Stimulated activated CD8-positive, alpha-beta memory T cell treated with anti-CD3 and anti-CD28 coated beads, Interleukin-15, amount 100 ng/mL, for 4 hours (primary cell): ENCODE measurements at places on chromosomes 13 and 19.

DNA sequence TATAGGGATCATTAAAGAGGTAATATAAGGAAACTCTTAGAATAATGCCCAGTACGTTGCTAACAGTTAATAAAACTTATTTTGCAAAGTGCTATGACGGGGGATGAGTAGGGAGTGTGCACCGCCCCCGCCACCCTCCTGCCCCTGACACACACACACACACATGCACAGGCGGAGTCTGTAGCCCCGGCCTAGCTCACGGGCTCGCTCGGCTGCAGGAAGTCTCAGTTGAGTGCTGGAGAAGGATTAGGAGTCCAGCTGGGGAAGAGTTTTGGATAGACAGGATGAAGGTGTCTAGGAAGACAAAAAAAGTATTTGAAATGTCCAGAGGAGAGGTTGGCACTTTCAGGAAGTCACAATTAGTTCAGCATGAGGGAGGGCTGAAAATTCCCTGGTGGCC, 21.5 kb downstream of the GSX1 start:
- no peak for DNase-seq

GRCh38 chr19:42068756-42069571, 1.0 kb downstream of the GRIK5 start:
- no peak for DNase-seq

DNA sequence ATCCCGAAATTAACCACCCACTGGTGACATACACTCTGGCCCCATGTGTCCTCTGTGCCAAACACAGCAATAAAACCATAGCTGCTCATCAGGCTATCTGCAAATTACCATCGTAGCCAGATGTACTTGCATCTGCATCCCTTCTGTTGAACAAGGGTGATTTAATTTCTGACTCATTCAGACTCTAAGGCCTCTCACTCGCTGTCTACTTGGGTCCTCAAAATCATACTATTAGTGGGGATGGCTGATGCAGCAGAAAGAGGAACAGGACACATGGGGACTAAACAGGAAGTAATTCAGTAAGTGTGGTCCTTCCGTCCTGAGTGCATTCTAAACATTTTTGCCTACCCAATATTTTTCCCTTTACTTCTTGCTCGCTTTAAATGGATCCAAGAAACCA, 2275.0 kb upstream of the PCDH20 start:
- no peak for DNase-seq

GRCh38 chr13:49627831-49628652, at the start of gene ARL11:
ARL11 (plus strand) TSS chr13:49628507; CDS start chr13:49630448, 1,941 bp downstream.
- DNase-seq = peak; percentile 19

DNA sequence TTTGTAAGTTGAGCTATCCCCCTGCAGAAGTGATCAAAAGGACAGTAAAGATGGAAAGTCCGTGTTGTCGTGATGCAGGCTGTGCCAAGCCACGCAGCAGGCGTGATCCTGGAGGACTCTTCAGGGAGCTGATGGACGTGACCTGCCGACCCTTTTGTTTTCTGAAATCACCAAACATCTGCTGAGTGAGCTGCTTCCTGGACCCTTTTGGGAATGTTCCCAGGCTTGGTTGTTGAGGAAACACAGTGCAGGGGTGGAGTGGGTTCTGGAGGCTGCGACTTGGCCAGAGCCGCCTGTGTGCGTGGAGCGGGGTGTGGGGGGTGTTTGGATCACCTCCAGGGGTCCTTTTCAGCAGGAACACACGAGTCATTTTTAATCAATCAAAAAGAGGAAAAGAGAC, 15.4 kb upstream of the CPAMD8 start:
- DNase-seq = no peak

- no peak for DNase-seq
These were observed 48.4 kb downstream of the CAB39L start for GRCh38 chr13:49395451-49395865.

DNA sequence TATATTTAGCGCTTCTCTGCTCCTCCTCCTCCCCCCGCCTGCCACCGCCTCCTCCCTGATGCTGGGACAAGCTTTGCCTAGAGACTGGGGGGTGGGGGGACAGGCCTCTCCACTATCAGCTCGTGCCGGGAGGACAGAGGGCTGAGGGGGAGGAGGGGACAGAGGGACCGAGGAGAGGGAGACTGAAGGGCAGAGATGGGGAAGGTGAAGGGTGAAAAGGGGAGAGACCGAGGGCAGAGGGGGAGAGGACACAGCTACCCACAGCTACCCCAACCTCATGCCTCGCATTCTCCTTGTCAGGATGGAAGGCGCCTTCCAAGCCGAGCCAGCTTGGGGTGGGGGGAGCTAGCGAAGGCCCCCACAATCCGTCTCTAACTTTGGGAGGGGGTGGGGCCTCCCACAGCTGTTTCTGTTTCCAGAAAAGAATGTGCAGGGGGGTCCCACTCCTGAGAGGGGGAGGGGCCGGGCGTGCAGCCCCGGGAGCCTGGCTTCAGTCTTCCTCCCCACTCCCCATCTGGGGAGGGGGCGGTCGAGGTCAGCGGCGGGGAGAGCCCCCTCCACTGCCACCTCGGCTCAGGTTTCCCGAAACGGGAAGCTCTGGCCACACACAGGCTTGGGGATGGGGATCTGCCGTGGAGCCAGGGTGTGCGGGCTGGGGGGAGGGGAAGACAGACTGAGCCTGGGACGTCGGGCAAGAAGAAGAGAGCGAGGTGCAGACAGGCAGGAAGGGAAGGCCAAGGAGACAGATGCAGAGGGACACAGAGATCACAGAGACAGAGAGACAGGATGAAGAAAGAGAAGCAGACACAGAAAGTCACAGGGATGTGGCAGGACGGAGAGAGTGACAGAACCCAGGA, 1.6 kb downstream of the DACT3 start:
- DNase-seq = no peak

DNA sequence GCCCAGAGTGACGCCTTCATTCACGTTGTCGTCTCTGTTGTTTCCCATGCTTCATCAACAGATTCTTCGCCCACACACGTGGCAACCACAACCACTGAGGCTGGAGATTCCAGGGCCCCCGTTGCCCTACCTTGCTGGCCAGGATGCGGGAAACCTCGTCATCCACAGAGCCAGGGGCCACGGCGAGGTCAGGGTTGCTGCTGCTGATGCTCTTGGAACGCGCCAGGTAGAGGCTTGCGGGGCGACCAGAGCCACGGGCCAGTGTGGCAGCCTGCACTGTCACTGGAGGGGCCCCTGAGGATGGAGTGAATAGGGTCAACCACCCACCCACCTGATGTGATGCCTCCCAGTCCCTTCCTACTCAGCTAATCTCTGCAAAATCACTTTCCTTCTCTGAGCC, 6.3 kb upstream of the ANGPTL8 start:
- no peak for DNase-seq

DNA sequence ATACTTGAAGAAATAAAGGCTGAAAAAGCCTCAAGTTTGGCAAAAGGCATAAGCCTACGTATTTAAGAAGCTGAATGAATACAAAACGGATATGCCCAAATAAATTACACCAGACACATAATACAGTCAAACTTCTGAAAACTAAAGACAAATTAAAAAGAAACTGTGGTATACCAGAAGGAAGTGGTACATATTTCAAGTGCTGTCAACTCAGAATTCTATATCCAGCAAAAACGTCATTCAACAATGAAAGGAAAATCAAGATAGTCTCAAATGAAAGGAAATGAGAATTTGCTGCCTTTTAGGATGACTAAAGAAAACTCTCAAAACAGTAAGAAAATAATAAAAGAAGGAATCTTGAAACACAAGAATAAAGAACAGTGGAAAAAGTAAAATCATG, 69.5 kb downstream of the POLR1D start:
- DNase-seq = no peak

GRCh38 chr19:38744874-38745273, 600 bp upstream of the CAPN12 start:
- DNase-seq = no peak

DNA sequence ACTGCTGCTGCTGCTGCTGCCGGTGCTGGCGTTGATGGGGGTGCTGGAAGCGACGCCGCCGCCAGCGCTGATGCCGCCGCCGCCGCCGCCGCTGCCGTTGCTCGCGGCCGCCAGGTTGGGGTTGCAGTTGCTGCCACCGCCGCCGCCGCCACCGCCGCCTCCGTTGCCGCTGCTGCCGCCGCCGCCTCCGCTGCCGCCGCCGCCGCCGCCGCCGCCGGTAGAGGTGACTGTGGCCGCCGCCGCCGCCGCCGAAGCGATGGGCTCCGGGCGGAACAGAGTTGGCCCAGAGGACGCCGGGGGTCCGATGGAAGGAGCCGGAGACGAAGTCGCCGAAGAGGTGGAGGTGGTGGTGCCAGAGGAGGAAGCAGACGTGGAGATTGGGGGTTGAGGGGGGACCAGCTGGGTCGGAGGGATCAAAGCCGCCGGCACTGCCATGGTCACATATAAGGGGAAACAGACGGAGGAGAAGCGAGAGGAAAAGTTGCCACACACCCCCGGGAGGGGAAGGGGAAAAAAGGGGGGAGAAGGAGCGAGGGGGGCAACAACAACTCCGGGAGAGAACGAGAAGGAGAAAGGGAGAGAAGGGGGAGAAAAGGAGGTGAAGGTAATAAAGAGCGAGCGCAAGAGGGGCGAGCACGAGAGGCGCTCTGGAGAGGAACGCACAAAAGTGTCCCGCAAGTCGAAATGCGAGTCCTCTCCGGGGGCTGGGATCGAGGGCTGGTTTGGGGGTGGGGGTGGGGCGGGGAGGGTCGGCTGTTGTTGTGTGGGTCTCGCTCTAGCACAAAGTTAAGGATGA, 471 bp downstream of the DACH1 start:
- DNase-seq = no peak

GRCh38 chr13:114099191-114099590, 33.2 kb downstream of the RASA3 start:
- no peak for DNase-seq

DNA sequence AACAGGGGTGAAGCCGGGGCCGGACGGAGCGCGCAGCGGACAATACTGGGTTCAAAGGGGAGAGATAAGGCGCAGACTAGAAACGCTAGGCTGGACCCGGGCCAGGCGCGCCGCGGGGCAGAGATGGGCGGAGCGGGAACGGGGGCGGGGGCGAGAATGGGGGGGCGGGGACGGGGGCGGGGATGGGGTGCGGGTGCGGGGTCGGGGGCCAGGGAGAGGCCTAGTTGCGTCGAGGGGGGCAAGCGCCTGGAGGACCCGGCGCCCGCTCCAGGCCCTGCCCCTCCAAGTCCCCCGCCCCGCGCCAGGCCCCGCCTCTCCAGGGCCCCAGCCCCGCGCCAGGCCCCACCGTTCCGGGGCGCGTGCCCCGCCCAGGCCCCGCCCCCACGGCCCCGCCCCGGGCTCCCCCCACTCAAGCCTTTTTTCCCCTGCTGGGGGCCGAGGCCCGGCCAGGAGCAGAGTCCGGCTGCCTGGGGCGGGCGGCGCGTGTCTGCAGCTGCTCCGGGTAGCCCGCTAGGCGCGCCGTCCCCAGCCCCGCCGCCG, at the start of gene CERS4:
CERS4 (plus strand) TSS at position 449 of the 540 bp plus-strand sequence. CDS start 41,707 bp downstream, outside the sequence.
- DNase-seq = peak; percentile 51
